ENCODE measurements at places on chromosomes 11 and 22.

DNA sequence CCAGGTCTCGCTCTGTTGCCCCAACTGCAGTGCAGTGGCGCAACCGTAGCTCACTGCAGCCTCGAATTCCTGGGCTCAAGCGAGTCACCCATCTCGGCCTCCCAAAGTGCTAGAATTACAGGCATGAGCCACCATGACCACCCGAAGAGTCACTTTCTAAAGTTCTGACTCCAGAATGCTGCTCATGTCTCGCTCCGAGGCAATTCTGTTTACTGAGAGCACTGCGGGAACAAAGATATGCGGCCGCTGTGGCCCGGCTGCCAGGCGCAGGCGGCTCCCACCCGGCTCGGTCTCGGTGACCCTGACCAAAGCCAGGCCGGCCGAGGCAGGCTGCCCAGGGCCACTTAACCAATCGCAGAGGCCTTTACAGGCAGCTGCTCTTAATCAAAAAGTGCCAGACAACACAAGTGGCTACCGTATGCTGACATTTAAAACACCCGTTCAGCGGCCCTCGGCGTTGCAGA is 78.7 kb downstream of the PHF21B start:
- DNase-seq: peak; percentile 2

DNA sequence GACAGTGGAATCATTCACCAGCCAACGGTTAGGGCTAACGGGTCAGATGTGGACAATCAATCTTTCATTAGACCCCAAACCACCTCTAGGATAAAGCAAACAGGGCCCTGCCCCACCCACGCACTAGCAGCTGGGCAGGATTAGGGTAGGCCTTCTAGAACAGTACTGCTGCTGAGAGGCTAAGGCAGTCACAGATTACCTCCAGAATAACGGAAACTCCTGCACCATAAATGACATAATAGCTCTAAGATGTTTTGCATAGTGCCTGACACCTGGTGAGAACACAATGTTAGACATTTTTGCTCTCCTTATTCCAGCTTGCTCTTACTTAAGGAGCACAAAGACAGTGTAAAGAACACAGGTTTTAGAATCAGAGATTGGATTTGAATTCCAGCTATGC is 1.8 kb downstream of the SYTL2 start:
- no peak for DNase-seq

DNA sequence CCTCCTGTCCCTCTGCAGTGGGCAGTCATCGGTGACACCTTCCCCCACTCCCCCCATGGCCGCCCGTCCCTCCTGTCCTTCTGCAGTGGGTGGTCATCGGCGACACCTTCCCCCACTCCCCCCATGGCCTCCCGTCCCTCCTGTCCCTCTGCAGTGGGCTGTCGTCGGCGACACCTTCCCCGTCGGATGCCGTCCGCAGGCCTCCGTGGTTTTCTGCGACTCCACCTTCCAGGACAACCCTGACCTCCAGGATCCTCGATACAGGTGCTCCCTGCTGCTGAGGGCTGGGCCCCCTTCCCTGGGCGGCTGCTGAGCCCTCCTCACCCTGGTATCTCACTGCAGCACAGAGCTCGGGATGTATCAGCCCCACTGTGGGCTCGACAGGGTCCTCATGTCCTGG is 2.2 kb downstream of the MIOX start:
- DNase-seq: no peak

- no peak for DNase-seq
These were observed 100.0 kb downstream of the CCDC34 start for GRCh38 chr11:27263046-27263445.

- peak; percentile 47 for DNase-seq
These were observed 140.6 kb upstream of the CADM1 start for GRCh38 chr11:115644856-115645255.

DNA sequence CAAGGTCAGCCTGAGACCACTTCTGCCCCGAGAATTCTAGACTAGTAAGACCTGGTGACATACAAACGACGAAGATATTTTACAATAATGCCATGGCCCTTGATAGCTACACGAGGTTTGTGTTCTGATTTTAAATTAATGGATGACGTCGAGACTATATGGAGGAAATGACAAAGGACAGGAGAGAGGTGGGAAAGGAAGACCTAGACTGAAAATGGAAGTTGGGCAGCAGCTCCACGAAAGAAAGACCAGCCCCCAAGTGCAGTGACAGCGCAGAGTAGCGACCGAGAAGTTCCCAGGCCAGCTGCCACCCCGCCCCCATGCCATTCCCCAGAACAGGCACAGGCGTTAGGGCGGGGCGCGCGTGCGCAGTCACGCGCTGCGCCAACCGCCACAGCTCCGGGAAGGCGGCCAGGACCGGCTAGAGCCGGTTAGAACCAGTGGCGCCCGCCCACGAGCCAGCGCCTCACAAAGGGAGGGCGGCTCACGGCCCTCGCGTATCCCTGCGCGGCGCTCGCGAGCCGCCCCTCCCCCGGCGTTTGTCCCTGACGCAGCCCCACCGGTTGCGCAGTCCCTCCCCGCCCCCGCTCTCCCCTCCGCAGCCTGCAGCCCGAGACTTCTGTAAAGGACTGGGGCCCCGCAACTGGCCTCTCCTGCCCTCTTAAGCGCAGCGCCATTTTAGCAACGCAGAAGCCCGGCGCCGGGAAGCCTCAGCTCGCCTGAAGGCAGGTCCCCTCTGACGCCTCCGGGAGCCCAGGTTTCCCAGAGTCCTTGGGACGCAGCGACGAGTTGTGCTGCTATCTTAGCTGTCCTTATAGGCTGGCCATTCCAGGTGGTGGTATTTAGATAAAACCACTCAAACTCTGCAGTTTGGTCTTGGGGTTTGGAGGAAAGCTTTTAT is 1.5 kb upstream of the MALAT1 start:
- peak; percentile 90 for DNase-seq

DNA sequence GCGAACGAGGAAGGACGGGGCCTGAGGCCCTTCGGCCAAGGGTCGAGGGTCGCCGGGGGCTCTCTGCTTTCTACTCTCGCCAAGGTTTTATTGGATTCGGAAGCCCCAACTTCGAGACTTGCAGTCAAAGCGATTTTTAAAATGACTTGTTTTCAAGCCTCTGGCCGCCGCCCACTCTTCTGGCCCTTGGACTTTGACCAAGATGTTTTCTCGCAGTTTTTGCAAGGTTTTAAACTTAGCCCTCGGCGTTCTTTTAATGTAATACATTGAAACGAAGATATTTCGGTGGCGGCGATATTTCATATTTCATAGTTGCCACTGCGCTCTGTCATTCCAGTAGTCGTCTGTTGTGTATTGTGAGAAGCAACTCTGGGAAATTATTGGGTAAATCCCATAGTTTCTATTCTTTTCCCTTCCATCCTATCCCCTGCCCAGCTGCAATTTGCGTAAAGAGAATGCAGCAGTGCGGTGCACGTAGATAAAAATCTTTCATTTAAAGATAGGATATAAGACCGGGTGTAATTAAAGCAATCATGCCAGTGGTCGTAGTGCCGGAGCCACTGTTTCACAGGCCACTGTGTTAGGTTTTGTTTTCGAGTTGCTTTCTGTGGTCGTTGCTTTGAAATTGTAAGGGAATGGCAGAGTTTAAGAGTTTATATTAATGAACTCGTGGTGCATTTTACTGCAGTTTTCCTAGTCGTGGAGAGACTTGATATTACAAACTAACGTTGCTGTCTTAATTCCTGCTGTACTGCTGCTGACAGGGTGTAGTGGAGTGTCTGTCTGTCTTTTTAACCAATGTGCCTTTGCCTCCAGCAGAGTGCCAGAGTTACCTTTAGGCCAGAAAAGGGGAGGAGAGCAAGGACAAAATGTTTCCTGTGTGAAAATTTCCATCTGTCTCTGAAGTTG is 702 bp downstream of the BIRC2 start:
- no peak for DNase-seq

DNA sequence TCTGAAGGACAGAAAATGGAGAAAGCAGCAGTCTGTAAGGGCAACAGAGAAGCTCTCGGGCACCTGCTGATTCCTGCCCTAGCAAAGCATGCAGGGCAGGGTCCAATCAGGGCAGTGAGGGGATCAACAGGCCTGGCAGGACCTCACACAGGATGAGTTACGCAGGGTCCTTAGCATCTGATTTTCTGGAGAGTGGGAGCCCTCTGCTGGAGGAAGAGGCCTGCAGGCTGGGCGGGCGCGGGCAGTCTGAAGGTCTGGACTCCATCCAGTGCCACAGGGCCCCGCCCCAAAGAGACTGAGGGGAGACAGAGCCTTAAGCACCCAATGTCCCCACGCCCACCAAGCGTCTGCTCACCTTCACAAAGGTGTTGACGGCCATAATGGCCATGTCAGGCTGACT is 28.9 kb downstream of the AP1B1 start:
- DNase-seq: no peak

- DNase-seq: no peak
These were observed 1.4 kb upstream of the BATF2 start for GRCh38 chr11:64998141-64998540.

- no peak for DNase-seq
These were observed 978 bp downstream of the C11orf87 start for GRCh38 chr11:109422870-109423465.

- no peak for DNase-seq
These were observed 13.4 kb downstream of the PRDM11 start for GRCh38 chr11:45159781-45160365.

Measured in HFF-Myc (cell line).